ENCODE measurements at places on chromosomes 16 and 17.

DNA sequence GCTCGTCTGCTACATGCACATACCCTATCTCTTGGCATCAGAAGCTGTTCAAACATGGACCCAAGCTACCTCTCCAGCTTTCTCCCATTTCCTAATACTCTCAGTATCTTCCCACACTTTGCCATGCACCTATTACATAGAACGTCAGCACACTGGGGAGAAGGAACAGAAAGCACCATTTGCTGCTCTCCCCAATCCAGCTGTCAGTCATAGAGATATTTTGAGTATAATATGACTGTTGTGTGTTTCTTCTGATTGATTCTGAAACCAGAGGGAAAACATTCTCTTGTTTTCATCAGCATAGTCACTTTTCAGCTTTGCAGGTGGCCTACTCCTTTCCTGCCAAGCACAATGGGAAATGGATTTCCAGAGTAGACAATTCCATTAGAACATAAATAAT, 107.1 kb downstream of the ADAMTS18 start:
- H3K27me3 ChIP-seq, result no peaks in the 10 kb centered on the region
- H3K4me1 ChIP-seq, result no peaks in the 10 kb centered on the region
- H3K4me3 ChIP-seq, result no peak overlapping the region
- no peaks in the 10 kb centered on the region for H3K36me3 ChIP-seq

DNA sequence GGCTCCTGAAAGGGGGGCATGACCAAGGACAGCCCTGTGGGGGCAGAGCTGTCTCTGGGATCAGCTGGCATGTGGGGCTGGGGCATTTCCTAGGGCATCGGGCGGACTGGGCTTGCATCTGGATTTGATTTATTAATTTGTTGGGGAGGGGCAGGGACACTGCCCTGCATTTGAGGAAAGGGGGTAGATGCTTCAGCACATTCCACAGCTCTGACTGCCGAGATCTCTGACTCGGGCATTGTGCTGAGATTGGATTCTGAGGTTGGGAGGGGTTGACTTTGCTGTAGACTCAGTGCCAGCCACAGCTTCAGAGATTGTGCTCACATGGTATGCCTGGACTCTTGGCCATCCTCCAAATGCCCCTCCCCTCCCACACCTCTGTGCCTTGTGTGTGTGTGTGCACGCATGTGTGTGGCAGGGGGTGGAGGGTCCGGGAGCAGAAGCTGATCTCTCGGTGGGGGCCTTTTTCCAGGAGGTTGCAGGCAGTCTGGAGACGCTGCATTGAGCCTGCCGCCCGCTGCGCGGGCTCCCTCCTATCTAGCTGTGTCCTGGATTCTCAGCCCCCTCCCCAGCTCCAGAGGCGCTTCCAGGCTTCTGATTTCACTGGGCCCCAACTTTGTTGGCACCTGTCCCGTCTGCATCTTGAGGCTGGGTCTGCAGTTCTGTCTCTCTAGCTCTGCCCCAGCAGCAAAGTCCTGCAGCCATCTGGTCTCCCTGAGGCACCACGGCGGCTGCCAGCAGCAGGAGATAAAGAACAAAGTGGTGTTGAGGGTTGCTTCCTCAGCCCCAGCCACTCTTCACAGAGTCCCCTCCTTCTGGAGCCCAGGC, 14.9 kb downstream of the IGFBP4 start:
- H3K4me3 ChIP-seq, result no peak overlapping the region
- DNase-seq, result no peak
- peaks cover 9% of the 10 kb centered on the region for H3K36me3 ChIP-seq
- no peaks in the 10 kb centered on the region for H3K4me1 ChIP-seq
- H3K27me3 ChIP-seq, result no peaks in the 10 kb centered on the region

DNA sequence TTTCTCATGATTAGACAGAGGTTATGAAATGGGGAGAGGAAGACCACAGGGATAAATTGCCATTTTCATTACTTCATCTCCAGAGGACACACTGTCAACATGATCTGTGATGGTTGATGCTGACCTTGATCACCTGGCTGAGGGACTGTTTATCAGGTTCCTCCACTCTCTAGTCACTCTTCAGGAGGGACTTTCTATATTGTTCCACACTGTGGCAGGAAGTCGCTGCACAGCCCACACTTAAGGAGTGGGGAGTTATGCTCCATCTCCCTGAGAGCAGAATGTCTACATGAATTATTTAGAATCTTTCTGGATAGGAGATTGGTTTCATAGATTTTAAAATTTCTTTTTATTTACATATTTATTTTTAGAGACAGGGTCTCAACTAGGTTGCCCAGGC, 46.7 kb downstream of the CYB5B start:
- peak overlapping the region; percentile 76 for H3K27ac ChIP-seq
- H3K36me3 ChIP-seq, result no peaks in the 10 kb centered on the region
- no peak for DNase-seq

GRCh38 chr17:58352596-58353388, 791 bp upstream of the SUPT4H1 start:
- H3K27ac ChIP-seq, result peak overlapping the region; percentile 97
- peaks cover 29% of the 10 kb centered on the region for H3K4me1 ChIP-seq
- peak overlapping the region; percentile 96 for H3K4me3 ChIP-seq
- peaks cover 59% of the 10 kb centered on the region for H3K36me3 ChIP-seq
- no peak for DNase-seq
- no peaks in the 10 kb centered on the region for H3K27me3 ChIP-seq

GRCh38 chr17:4143563-4144421, 795 bp downstream of the CYB5D2 start:
- peak; percentile 84 for DNase-seq
- peak overlapping the region; percentile 98 for H3K4me3 ChIP-seq
- peak overlapping the region; percentile 100 for H3K27ac ChIP-seq

GRCh38 chr17:44071198-44071520, 624 bp downstream of the G6PC3 start:
- peaks cover 15% of the 10 kb centered on the region for H3K36me3 ChIP-seq
- peaks cover 24% of the 10 kb centered on the region for H3K4me1 ChIP-seq
- H3K27me3 ChIP-seq, result no peaks in the 10 kb centered on the region

GRCh38 chr16:69481901-69482341, 57.5 kb downstream of the CYB5B start:
- no peaks in the 10 kb centered on the region for H3K36me3 ChIP-seq
- H3K4me3 ChIP-seq, result no peak overlapping the region
- peaks cover 7% of the 10 kb centered on the region for H3K27me3 ChIP-seq

GRCh38 chr17:30263552-30264333, 28.0 kb downstream of the BLMH start:
- H3K27ac ChIP-seq, result no peak overlapping the region
- no peak overlapping the region for H3K4me3 ChIP-seq
- DNase-seq, result no peak
- no peaks in the 10 kb centered on the region for H3K27me3 ChIP-seq
- peaks cover 54% of the 10 kb centered on the region for H3K36me3 ChIP-seq

DNA sequence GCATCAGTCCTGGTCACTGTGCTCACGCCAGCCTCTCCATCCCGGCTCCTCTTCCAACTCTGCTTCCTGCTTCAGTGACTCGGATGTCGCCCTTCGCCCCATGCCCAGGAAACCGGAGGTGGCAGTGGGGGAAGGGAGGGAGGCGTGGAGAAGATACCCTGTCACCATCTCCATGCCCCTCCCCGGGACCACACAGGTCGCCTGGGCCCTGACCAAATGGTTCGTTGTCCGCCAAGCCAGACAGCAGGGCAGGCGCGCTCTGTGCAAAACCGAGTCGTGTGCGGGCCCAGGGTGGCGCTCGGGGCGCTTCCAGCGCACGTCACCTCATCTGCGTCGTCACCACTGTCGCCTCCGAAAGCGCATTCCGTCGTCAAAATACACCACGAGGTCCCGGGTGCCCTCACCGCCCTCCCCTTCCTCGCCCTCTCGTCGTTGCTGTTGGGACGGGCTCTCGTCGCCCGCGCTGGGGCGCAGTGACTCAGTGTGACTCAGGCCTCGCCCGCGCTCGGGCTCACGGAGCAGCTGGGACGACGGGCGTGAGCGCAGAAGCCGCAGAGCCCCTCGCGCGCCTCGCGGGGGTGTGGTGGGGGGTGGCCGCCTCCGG, 39.2 kb downstream of the ZNF778 start:
- H3K4me3 ChIP-seq, result peak overlapping the region; percentile 74
- peaks cover 26% of the 10 kb centered on the region for H3K27me3 ChIP-seq
- peaks cover 3% of the 10 kb centered on the region for H3K36me3 ChIP-seq
- peaks cover 12% of the 10 kb centered on the region for H3K4me1 ChIP-seq
- no peak overlapping the region for H3K27ac ChIP-seq
- DNase-seq, result peak; percentile 48

DNA sequence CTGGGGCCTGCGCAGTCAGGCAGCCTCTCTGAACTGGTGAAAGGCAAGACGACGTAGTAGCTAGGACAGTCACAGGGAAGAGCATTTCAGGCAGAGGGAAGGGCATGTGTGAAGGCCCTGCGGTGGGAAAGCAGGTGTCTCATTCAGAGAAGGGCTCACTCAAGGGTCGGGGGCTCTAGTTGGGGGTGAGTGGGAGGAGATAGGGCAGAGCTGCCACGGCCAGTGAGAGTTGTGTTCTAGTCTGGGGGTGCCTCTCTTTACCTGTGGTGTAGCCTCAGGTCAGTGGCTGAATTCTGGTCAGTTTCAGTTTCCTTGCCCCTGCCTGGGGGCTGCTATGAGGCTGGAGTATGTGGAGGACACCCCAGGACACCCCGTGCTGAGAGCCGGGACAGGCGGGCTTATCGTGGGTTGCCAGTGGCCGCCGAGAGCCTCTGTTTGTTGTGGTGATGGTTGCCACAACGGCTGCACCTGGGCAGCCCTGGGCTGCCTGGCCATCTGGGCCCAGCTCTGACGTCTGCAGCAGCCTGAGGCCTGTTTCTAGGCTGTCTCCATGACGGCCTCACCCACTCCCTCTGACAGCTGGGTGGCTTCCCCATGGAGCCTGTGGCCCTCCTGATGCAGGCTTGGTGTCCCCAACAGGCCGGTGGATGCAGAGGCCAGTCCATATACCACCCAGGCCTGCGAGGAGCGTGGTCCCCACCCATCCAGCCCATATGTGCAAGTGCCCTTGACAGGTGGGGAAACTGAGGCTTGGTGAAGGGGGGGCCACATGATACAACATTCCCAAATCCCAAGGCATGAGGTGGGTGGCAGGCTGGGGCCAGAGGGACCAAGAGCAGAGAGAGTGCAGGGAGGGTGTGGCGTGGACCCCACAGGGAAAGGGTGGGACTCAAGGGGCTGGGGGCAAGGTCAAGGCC, 10.8 kb downstream of the MAP2K3 start:
- peaks cover 26% of the 10 kb centered on the region for H3K4me1 ChIP-seq
- H3K4me3 ChIP-seq, result no peak overlapping the region
- no peak for DNase-seq
- H3K27me3 ChIP-seq, result no peaks in the 10 kb centered on the region

DNA sequence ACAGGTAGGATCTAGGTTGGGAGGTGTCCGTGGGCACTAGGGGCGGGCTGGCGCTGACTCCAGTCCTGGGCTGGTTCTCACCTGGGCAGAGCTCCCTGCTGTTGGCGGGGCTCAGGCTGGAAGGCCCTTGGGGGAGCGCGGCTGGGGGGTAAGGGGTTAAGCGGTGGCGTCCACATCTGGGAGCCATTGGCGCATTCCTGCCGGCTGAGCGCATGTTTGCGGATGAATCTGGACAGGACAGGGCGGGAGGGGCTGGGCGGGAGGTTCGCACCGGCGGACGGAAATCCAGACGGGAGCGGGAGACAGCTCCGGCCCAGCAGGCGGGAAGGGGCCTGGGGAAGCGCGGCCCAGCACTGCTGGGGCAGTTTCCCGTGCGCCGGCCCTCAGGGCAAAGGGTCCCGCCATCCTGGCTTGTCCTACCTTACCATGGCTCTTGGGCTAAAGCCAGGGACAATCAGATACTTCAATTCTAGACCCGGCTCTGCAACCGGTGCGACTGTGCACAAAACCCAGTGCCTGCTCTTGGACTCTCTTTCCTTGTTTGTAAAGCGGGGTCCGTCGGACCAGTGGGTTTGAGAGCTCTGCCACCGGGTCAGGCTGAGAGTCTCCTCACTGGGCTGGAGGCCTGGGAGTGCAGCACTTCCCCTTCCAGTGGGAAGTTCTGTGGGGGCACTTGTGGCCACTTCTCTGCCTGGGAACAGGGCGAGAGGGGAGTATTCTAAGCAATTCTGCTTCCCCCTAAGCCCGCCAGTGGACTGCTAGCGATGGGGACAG, 7.8 kb downstream of the RARA start:
- H3K4me1 ChIP-seq, result peaks cover 76% of the 10 kb centered on the region
- H3K4me3 ChIP-seq, result peak overlapping the region; percentile 84
- no peak for DNase-seq
- peaks cover 50% of the 10 kb centered on the region for H3K36me3 ChIP-seq

GRCh38 chr16:82481455-82481854, 145.3 kb upstream of the CDH13 start:
- no peaks in the 10 kb centered on the region for H3K36me3 ChIP-seq
- H3K4me1 ChIP-seq, result no peaks in the 10 kb centered on the region
- no peak for DNase-seq
- H3K4me3 ChIP-seq, result no peak overlapping the region

GRCh38 chr16:21283521-21284289, 5.6 kb upstream of the CRYM start:
- peaks cover 85% of the 10 kb centered on the region for H3K27me3 ChIP-seq
- H3K36me3 ChIP-seq, result no peaks in the 10 kb centered on the region
- H3K4me3 ChIP-seq, result no peak overlapping the region
- DNase-seq, result no peak
- H3K4me1 ChIP-seq, result no peaks in the 10 kb centered on the region

DNA sequence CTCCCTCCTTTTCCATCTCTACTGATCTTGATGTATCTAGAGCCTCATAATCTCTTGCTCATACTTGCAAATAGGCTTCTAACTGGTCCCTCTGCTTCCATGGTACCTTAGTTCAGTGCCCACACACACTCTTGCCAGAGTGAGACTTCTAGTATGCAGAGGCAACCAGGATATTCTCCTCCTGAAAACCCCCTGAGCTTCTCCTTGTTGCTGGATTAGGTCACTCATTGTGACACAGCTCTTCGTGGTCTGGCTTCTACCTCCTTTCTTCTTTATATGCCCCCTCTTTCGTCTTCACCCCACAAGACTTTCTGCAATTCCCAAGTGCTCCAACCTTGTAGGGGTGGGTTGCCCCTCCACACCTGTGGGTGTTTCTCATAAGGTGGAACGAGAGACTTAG, 2.5 kb upstream of the FAM20A start:
- H3K27me3 ChIP-seq, result peaks cover 52% of the 10 kb centered on the region
- no peak overlapping the region for H3K4me3 ChIP-seq
- no peak for DNase-seq

DNA sequence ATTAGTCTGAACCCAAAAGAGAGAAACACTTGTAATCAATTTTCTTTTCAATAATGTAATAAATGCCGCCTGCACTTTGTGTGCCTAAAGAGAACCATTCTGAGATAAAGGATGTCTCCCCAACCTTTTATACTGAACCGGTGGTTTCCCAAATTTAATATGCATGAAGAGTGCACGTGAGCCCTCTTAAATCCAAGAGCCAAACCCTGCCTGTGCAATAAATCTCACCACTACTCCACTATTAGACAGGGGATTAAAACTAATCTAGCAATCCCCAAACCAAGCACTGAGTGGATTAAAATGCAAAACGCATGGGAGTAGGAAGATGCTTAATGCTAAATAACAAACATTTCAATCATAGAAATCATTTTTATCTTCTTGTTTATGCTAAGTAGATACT, 351.0 kb upstream of the PSMD7 start:
- H3K4me1 ChIP-seq, result no peaks in the 10 kb centered on the region
- no peak overlapping the region for H3K27ac ChIP-seq
- no peak overlapping the region for H3K4me3 ChIP-seq

DNA sequence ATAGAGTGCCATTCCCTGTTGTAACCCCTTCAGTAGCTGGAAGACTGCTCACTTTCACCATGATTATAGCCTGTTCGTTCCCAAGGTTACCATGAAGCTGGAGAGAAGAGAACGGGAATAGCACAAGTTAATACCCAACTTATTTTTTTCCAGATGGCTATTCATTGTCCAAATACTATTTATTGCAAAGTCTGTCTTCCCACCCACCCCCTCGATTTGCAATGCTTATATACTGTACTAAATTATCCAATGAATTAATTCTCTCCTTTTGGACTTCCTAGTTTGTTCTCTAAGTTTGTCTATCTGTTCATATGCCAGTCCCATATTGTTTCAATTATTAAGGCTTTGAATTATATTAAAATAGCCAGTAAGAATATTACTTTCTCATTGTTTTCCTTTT, 231.0 kb downstream of the RAB11FIP4 start:
- H3K27ac ChIP-seq, result no peak overlapping the region
- no peaks in the 10 kb centered on the region for H3K36me3 ChIP-seq
- DNase-seq, result no peak
- H3K4me1 ChIP-seq, result no peaks in the 10 kb centered on the region

All from effector memory CD8-positive, alpha-beta T cell (primary cell).